ENCODE measurements at places on chromosomes 1 and 21. TPM values are rescaled to one million over a fixed set of nuclear protein-coding genes. Genes with fewer than 3 reads are reported as not detected.

The TCEA3 gene
- not detected for total RNA-seq

The HES3 gene
- not detected for total RNA-seq

The C8B gene
- not detected for total RNA-seq

The TCHHL1 gene
- total RNA-seq, result not detected

The CREB3L4 gene
- 61.9 TPM for total RNA-seq

The C1QC gene
- under 0.01 TPM for total RNA-seq

The TSPAN2 gene
- 71.4 TPM for total RNA-seq

The EVI5 gene
- total RNA-seq, result 6.5 TPM

The POLR3GL gene
- total RNA-seq, result 15.1 TPM

The SPRR2D gene
- not detected for total RNA-seq

The TBX15 gene
- total RNA-seq, result under 0.01 TPM

The PBX1 gene
- 26.9 TPM for total RNA-seq

The FHAD1 gene
- under 0.01 TPM for total RNA-seq

The MTHFR gene
- 40.9 TPM for total RNA-seq
